Cortex of kidney (tissue), 1 donor: ENCODE measurements at places on chromosomes 4 and X.

- no peak for DNase-seq
Observed at GRCh38 chr4:69951602-69952001, 13.9 kb downstream of the CSN2 start.

GRCh38 chrX:119190831-119191230 is 45.3 kb upstream of the PGRMC1 start:
- DNase-seq, result no peak

DNA sequence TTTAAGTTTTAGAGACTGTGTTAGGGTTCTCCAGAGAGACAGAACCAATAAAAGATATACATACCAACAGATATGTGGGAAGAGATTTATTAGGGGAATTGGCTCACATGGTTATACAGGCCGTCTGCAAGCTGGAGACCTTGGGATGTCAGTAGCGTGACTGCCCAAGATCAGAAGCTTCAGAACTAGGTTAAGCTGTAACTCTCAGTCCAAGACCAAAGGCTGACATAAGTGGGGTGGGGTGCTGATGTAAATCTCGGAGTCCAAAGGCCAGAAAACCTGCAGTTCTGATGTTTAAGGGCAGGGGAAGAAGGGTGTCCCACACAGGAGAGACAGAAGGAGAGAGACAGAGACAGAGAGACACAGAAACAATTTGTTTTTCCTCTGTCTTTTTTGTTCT is 10.5 kb downstream of the CLDN34 start:
- DNase-seq, result no peak

GRCh38 chr4:41921476-41921875 is 13.8 kb upstream of the TMEM33 start:
- no peak for DNase-seq

DNA sequence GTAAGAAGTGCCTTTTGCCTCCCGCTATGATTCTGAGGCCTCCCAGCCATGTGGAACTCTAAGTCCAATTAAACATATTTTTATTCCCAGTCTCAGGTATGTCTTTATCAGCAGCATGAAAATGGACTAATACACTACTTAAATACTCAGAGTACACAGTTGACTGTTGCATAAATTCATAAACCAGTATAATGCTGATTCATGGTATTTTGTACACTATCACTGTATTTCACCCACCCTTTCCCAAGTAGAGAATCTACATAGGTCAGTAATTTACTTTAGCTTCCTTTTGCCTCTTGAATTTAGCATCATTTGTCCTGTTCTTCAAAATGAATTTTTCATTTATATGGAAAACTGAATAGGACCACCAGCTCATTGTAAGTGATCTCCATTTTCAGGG is 58.3 kb upstream of the FHDC1 start:
- DNase-seq, result no peak

GRCh38 chr4:22241415-22241814 is 274.5 kb downstream of the ADGRA3 start:
- no peak for DNase-seq

- DNase-seq, result no peak
Observed at GRCh38 chr4:288891-289290, 16.4 kb downstream of the ZNF732 start.

DNA sequence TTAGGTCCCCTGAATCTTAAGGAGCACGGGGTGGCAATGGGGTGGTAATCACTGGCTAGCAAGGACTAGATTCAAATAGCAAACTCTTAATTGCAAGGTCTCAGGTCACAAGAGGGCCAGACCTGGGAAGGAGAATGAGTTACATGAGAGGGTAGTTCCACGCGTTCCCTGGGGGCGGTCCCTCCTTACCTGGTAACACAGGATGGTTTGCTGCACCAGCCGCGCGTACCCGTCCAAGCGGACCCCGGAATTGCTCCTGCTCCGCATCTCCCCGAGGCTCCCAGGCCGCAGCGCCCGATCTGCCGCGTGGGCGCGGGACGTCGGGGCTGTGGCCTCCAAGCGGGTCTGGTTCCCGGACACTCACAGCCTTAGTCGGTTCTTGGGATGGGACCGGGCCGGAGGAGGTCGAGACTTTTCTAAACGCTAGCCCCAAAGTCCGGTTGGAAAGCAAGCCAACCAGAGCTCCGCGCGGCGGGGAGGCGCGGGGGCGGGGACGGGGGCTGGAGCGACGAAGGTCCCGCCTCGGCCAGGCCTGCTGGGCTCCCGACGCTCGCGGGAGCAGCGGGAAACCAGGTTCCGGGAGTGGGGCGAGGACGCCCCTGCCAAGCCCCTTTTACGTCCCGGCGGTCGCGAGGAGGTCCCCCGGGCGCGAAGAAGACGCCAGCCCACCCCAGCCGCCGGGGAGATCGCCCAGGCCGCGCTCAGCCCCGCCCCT is at the start of gene PHKA2:
PHKA2 (minus strand) TSS at position 449 of the 715 bp plus-strand sequence; CDS start at position 267, 182 bp downstream.
- no peak for DNase-seq

DNA sequence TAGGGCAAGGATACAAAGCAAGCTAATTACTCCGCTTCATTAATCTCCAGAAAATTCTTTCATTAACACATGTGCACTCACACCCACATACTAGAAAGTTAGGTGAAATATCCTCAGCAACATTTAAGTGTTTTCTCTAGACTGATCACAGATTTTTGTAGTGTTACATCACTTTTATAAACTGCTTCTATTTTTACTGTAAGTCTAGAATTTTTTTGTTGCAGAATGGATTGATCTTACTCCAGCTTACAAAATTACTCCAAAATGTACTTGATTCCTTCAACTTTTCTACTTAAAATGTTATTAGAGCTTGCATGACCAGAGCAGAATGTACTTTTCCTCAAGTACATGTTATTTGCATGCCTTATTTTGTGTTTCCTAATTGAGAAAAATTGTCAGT is 2325.2 kb downstream of the PCDH7 start:
- no peak for DNase-seq

DNA sequence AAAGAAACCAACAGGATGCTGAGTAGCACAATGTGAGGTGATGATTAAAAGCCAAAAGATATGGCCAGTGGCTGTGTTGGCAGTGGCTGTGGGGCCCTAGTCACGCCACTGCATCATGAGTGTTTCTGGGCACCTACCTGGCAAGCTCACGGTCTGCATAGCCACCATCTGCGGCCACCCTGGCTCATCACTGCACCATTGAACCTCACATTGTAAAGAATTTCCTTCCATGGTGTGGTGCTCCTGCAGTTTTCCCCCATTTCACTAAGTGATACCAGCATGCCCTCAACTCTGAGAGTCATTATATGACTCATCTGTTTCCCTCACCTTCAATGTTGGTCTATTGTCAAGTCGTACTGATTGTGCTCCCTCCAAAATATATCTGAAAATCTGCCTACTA is 45.5 kb upstream of the CLNK start:
- DNase-seq, result no peak

DNA sequence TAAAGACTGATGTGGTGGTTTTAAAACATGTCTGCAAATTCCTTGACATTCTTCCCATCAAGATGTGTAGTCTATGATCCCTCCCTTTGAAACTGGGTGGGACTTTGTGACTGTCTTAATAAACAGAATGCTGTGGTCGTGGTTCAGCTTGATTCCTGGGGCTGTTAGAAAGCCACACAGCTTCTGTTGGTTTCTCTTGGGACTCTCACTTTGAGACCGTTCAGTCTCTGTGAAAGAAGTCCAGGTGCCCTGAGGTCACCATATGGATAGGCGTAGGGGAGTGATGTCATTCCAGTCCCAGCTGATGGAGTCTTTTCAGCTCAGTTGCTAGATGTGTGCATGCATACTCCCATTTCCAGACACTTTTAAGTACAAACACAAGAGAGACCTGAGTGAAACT is 216.6 kb downstream of the KDR start:
- DNase-seq, result no peak

- DNase-seq, result no peak
Observed at GRCh38 chrX:71542825-71543224, 9.9 kb downstream of the OGT start.

- DNase-seq, result no peak
Observed at GRCh38 chr4:86561256-86561655, 32.9 kb upstream of the PTPN13 start.

GRCh38 chr4:142840516-142841123 is 5.5 kb downstream of the INPP4B start:
- no peak for DNase-seq

DNA sequence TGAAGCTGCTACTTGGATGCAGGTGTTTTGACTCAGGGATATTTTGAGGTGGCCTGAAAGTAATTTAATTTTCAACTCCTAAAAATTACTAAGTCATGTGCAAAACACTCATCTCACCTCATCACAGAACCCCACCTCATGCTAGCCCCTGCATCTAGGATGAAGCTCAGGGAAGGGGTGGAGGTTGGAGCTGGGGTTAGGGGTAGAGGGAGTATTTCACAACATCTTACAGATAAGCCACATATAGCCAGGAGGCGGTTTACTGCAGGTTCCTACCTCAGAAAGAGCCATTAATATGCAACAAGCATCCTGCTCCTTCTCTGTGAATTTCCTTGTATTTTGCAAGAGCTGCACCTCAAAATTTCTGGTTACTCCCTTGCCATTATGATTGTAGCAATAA is 70.5 kb upstream of the TSPAN5 start:
- DNase-seq, result no peak

- DNase-seq, result no peak
Observed at GRCh38 chr4:184750926-184751584, 17.2 kb upstream of the CENPU start.

DNA sequence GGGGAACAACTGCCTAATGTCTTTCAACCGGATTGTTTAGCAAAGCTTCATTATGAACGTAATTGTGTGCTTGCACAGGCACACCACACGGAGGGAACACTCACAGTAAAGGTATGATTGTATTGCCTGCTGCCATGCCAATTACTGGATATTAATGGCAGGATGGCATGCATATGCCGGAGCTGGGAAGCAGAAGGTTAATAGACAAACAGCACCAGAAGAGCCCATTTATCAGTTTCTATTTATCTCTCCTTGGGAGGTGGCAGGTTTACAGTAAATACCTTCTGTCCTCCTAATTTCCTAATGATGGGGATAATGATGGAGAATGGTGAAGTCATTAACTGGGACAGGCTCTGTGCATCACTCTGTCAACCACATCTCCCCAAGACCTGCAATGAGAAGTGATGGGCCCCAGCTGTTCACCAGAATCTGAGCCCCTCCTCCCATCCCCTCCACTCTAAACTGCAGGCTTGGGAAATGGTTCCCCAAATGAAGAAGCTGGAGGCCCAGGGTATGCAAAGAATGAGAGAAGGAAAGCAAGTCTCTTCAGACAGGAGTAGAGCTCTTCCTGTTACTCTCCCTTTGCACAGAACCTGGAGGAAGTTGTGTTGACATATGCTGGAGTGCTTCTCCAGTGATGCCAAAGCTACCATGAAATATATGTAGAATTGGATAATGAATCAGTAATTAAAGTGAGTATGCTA is 160.8 kb downstream of the NAA11 start:
- DNase-seq, result no peak

DNA sequence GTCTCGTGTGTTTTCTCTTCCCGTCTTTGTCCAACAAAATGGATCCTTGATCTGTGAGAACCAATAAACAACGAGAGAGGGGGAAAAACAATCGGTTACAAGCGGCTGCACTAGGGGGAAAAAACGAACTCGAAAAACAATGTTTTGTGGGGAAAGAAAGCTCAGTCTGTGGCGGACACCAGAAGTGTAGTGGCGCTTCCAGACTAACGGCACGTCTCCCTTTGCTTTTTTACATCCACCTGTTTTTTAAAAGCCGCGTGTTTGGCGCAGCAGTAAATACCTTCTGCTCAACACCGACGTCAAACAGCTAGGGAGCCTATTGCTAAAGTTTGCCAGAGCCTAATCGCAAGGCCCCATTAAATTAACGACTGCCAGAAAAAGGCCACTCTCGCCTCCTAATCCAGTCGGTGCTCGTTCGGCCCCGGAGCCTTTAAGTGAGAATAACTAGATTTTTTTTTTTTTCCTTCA is 3.3 kb downstream of the NKX6-1 start:
- DNase-seq, result no peak

- no peak for DNase-seq
Observed at GRCh38 chr4:94668724-94669123, 89.0 kb upstream of the BMPR1B start.

DNA sequence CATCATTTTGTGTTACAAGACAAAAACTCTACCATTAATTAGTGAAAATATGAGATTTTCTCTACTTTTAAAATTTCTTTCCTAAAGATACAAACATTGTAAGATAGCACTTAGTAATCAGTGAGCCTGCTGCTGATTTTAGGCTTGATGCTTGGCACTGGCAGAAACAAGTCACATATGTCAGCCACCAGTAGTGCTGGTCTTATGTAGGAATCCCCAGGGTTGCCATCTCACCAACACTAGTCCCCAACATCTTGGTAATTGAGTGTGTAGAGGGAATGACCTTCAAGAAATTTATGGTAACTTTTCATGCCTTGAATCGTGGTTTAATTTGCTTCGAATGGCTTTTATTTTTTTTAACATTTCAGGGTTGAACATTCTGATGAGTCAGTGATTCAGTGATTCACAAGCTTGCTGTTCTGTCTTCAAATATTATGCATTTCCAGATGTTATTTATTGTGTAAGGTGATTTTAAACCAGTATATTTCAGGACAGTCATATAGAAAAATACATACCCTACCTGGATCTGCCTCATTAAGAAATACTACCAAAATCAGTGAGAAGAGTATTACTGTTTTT is 11.9 kb downstream of the EXOC1 start:
- no peak for DNase-seq

- DNase-seq, result no peak
Observed at GRCh38 chr4:181863856-181864255, 379.3 kb upstream of the TENM3 start.
